ENCODE measurements at places on chromosomes 1 and 21.

- DNase-seq, result no peak
Measured at GRCh38 chr1:41626616-41627375, 142.3 kb upstream of the EDN2 start.

- DNase-seq, result peak; percentile 11
Measured at GRCh38 chr1:26546375-26546774, 16.8 kb downstream of the RPS6KA1 start.

DNA sequence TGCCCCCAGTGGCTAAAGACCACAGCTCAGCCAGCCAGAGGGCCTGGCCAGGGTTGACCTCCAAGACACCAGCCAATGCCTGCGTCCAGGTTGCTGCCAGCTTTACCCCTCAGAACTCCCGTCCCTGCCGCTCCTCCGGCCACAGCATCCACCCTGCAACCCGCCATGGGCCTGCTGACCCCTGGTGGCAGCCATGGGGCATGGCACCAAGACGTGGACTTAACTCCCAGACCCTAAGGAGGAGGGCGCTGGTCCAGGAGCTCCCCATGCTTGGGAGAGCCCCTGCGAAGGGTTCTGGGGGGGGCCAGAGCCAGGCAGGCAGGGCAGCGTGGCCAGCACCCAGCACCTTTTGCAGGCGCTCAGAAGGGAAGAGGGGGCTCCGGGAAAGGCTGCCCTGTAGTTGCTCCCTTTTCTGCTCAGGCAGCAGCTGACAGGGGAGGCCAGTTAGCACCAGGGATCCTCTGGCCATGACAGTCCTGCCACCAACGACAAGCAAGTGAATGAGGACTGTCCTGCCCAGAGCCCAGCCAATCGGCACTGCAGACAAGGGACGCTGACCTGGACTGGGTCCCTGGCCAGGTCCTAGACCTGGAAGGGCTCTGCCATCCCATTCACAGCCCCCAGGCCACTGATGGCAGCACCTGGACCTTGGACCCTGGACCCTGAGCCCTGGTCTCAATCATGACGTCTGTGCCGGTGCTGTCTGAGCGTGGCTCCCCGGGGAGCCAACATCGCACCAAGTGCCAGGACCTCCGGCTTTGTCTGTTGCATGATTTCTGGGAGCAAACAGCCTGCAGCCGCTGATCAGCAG, 246.2 kb downstream of the NPHP4 start:
- DNase-seq, result peak; percentile 72

- peak; percentile 99 for DNase-seq
Measured at GRCh38 chr21:35026617-35027562, 22.2 kb downstream of the RUNX1 start.

DNA sequence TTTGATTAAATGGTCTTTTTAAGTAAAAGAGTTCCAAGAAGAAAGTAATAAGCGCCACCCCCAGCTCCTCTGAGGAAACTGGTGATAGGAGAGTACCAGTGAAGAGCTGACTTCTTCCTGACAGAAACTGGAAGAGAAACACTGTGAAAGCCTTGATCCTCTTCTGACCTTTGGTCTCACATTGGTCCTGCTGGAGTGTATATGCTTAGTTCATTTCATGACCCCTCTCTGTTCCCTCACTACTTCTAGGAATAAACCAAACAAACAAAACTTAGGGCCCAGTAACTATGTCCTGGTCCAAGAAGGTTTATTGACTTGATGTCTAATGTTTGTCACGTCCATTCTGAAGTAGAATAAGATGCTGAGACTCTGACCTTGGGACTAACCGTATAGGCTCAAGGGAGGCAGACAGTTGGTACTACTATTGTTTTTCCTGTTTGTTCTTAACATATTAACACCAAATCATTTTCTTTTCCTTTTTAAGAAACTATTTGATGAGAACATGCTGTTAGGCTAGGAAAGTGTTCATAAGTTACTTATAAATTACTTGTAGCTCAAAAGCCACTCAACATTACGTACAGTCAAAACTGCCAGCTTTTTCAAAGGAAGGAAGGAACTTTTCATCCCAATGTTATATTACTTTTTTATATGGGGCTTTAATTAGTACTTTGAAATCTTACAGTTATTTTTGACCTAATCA, 57.9 kb downstream of the MIER1 start:
- no peak for DNase-seq

- no peak for DNase-seq
Measured at GRCh38 chr1:201686714-201687455, 142.1 kb upstream of the IPO9 start.

- no peak for DNase-seq
Measured at GRCh38 chr1:226754793-226755533, 15.9 kb upstream of the ITPKB start.

GRCh38 chr1:46532498-46533178, 18.8 kb downstream of the KNCN start:
- DNase-seq, result peak; percentile 56

- DNase-seq, result peak; percentile 17
Measured at GRCh38 chr1:117061986-117062415, 1.9 kb downstream of the TTF2 start.

- DNase-seq, result no peak
Measured at GRCh38 chr1:5758000-5758858, 234.0 kb downstream of the NPHP4 start.

DNA sequence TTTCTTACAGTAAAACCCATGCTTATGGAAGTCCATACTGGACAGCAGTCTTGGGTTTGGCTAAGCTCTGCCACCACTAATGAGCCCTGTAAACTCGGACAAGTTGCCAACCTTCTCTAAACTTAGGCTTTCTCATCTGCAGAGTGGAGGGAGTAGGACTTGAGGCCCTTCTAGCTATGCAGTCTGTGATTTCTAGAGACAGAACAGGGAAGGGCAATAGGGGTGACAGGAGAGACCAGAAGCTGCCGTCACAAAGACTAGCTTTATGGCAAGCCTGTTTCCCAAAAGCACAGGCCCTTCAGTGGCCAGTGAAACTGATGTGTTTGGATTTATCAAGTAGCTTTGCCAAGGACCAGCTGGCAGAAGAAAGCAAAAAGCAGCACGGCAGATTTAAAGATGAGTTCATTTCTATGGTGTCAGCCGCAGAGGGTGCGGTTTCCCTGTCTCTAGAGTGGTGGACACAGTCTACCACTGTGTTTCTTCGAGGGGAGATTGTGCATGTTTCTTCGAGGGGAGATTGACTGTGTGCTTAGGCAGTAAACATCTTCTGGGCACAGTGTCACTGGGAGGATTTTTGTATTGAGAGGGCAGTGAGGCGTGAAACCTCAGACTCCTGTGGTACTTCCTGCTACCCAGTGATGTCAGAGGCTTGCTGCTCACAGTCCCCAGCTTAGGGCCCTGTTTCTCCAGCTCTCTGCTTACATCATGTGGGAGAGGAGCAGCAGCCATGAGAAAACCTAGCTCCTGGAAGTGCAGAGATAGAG, 119.0 kb downstream of the ROR1 start:
- DNase-seq, result peak; percentile 78

- DNase-seq, result no peak
Measured at GRCh38 chr1:186865857-186866256, 37.1 kb downstream of the PLA2G4A start.

DNA sequence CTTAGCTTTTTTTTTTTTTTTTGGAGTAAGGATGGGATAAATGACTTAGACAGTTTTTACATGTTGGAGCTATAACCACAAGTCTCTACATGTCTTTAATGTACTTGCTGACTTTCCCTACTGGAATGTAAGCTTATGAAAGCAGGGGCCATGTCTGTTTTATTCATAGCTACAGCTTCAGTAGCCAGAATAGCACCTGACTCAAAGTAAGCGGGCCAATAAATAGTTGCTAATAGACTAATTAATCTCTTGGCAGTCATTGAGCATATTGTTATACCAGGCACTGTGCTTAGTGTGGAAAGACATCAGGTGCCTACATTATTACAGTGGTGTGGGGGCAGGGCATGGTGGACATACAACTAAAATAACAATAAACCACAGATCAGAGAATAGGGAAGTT, 84.4 kb upstream of the HOOK1 start:
- no peak for DNase-seq

DNA sequence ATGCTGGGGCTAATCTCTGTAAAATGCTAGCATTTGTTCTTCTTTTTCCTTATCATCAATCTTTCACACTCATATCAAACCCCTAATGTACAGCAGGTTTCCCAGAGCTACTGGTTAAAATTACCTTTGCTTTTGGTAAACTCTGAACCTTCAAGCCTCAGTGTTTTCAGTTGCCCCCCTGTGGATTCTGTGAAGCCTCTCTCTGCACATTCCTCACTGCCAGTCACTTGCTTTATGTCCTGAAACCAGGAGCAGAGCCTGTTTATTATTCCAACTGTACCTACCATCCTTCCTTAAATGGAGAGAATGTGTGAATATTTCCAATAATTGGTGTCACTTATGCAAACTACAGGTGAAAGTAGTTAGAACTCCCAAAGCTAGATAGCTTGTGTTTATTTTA, 134.2 kb downstream of the NEK7 start:
- no peak for DNase-seq

DNA sequence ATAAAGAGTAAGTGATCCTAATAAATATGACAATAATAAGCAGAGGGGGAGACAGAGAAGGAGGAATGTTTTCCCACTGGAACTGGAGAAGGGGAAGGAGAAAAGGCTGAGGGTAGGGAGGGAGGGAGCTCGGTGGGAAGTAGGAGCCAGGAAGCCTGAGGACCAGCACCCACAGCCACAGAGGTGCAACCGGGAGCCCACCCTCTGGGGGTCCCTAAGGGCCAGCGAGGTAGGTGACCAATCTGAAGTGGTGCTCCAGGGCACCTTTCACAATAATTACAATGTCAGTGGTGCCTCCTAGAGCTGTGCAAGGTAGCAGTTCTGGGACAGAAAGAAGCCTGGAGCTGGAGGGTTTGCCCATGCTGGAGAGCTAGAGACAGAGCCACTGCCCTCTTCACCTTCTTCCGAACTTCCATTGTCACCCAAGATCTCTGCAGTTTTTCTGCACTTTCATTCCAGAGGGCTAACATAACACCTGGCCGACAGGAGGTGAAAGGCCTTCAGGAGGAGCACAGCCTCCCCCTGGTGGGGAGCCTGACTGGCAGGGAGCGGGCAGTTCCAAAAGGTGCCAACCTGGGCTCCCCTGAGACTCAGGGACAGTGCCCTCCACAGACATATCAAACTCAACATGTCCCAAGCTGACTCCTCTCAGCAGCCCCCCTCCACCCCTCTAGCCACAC, 4.1 kb upstream of the AHCYL1 start:
- DNase-seq, result no peak

- no peak for DNase-seq
Measured at GRCh38 chr1:195158091-195158490, 1450.1 kb downstream of the KCNT2 start.

DNA sequence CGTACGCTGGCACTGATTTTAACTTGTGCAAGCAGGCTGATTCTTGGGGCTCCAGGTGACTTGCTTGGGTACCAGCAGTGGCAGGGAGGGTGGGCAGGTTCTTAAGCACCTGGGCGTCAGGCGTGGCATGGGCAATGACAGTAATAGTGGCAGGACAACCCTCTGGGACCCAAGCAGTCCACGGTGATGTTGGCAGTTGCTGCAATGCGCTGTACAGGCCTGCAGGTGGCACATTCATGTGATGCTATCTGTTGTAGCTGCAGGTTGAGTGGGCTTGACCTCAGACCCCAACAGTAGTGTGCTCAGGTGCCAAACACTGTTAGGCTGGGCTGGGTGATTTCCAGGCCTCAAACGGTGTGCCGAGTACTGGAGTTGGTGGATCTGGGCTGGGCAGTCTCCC, 10.2 kb upstream of the OR10J4 start:
- DNase-seq, result no peak

DNA sequence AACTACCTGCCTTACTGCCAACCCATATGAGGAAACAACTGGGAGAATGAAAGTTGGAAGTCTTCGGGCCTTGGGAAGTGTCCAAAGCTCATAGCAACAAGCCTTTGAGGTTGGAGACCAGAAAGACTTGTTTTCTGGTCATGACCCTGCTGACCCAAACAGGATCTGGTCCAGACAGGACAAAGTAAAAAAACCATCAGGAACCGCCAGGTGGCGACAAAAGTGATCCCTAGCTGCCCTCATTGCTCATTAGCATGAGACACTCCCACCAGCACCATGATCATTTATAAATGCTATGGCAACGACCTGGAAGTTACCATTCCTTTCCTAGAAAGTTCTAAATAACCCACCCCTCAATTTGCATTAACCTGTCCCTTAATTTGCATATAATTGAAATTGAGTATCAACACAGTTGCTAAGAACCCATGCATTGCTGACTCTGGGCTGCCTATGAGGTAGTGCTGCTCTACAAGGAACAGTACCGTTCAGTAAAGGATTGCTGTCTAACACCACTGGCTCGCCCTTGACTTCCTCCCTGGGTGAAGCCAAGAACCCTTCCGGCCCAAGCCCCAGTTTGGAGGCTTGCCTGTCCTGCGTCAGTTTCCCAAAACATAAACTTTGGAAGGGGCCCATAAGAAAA, 89.0 kb downstream of the URB2 start:
- DNase-seq, result peak; percentile 73

DNA sequence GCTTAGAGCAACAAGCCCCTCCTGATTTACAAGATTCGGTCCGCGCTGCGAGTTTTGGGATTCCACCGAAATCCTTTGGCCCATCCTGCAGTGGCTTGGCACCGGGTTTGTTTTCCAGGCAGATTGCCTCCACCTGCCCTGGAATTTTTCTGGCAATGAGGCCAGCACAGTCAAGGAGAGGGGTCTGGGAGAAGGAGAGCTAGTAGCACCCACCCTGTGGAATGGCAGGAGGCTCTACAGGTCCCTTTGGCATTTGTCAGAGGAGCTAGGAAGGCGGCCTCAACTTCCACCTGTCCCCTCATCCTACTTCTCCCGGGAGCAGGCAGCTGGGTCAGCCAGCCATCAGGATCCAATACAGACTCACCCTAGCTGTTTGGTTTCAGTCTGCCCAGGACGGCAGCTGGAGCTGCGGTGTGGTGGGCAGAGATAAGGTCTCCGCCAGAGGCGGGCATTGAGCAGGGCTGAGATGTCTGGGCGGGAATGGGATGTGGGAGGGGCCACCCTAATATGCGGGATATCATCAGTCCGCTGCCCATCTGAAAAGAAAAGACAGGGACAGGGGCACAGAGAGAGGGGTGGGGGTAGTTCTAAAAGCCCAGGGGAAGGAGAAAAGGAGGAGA, 37.8 kb upstream of the PRELP start:
- no peak for DNase-seq

- DNase-seq, result no peak
Measured at GRCh38 chr1:56302878-56303277, 276.5 kb downstream of the PLPP3 start.
